Hepatocyte (in vitro differentiated cells): ENCODE measurements at places on chromosomes 13 and 19.

DNA sequence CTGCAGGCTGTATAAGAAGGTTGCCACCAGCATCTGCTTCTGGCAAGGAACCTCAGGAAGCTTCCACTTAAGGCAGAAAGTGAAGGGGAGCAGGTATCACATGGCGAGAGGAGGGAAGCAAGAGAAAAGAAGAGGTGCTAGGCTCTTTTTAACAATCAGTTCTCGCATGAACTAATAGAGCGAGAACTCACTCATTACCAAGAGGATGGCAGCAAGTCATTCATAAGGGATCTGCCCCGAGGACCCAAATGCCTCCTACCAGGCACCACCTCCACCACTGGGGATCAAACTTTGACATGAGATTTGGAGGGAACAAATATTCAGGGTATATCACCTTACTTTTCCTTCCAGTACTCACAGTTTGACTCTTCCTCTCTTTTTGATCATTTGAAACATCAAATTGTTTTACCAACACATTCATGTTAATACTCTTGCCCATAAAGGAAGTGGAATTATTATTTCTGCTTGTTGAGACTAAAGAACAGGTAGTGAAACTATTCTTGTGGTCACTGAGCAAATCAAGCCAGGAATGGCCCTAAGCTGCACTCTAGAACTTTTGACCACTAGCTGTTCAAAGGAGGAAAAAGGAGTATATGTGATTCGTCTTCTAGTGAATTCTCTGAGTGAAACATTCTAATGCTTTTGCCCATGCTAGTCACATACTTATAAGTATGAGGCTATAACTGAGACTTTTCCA, 45.0 kb downstream of the LACC1 start:
- no peak for DNase-seq

DNA sequence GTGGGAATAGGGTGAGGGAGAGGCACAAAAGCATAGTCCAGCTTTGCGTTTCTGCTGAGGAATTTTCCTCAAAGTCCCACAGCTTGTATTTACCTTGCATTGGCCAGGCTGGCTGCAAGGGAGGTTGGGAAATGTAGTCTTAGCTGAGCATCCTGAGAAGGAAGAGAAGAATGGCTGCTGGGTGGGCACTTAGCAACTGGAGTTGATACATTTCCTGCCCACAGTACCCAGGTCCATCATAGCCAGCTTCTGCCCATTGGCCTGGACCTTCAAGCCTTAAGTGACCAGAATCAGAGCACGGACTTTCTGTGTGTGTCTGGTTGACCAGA, 112.4 kb downstream of the SIPA1L3 start:
- no peak for DNase-seq

GRCh38 chr19:3599776-3600187, 6.9 kb downstream of the TBXA2R start:
- no peak for DNase-seq

DNA sequence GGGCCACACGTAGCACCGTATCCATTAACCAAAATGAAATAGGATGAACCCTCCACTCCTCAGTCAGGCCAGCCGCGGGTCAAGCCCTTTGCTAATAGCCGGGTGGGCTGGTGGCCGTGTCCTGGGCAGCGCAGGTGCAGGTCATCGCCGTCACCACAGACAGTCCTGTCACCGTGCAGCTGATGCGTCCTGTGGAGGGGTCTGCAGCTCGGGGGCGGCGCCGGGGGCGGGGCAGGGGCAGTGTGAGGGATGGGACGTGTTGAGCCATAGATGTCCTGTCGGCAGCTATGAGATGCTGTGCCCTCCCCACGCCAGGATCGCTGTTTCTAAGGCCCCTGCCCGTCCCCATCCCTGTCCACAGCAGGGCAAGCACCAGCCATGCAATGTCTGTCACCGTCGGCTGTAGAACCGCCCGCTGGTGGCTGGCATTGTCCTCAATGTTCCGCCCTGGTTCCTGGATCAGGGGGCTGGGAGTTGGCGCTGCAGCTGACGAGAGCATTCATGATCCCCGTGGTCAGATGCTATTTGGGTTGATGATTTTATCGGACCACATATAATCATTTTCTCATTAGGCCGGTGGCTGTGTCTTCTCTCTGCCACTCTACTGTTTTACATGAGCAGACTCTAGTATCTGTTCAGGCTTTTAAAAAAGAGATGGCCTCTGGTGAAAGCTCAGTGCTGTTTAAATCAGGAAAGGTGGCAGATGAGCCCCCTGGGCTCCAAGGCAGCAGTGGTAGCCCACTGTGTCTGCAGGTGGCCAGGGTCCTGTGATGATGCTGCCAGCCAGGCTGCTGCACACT, 126.1 kb downstream of the KDM4B start:
- DNase-seq, result no peak

DNA sequence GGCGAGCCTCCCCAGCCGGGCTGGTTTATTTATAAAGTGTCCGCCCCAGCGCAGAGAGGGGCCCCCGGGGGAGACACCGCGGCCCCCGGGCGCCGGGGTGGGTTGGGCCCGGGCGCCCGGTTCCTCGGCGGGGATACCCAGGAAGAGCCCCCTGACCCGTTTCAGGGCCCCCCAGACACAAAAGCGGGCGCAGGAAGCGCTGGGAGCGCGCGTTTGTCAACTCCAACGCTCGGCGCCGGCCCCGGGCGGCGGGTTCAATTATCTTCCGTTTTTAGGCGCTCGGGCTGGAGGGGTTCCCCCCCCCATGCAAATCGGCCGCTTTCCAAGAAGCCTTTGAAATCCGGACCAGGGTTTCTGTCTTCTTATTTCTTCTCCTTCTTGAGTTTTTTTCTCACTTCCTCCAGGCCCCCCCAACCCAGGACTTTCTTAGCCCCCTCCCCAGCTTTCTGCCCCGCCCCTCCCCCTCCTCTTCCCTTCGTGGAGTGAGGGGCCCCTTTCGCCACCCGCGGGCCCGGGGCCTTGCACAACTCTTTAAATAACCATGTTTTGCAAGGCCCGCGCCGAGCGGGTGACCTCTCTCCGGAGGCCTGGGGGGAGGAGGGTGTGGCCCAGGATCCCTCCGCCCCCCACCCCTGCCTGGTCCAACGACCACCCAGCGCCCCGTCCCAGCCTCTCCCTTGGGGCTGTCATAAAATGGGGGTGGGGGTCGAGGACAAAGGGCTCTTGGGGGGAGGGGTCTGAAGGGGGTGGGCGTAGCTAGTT, 935 bp downstream of the ARID3A start:
- peak; percentile 85 for DNase-seq
